ENCODE measurements at places on chromosomes 7 and 10. TPM values are rescaled to one million over a fixed set of nuclear protein-coding genes. Genes with fewer than 3 reads are reported as not detected.

The PHKG1 gene
- total RNA-seq, result 52.4 TPM

DNA sequence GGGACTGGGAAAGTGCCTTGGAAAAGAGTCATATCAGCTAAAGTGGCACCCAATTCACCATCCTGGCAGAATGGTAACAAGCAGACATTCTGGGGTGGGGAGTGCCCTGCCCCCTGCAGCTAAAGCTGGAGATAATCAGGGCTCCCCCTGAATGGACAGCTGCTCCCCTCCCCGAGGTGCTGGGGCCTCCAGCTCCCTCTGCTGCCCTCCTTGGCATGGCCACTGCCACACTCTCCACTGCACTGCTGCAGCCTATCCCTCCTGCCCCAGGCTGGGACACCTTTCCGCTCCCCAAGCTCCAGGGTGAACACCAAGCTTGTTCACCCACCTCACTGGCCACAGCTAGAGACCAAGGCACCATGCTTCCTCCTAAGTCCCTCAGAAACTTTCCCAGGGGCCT, 9.8 kb upstream of the PARD3 start:
- no peak for DNase-seq

GRCh38 chr7:93374345-93374940, 142.3 kb downstream of the VPS50 start:
- peak; percentile 13 for DNase-seq

The MKLN1 gene
- total RNA-seq, result 36.5 TPM

GRCh38 chr10:17094844-17095243, 34.8 kb downstream of the CUBN start:
- no peak for DNase-seq

- DNase-seq, result no peak
These were observed 167.0 kb upstream of the CDK1 start for GRCh38 chr10:60611291-60611747.

The MKI67 gene
- total RNA-seq, result 14.4 TPM

DNA sequence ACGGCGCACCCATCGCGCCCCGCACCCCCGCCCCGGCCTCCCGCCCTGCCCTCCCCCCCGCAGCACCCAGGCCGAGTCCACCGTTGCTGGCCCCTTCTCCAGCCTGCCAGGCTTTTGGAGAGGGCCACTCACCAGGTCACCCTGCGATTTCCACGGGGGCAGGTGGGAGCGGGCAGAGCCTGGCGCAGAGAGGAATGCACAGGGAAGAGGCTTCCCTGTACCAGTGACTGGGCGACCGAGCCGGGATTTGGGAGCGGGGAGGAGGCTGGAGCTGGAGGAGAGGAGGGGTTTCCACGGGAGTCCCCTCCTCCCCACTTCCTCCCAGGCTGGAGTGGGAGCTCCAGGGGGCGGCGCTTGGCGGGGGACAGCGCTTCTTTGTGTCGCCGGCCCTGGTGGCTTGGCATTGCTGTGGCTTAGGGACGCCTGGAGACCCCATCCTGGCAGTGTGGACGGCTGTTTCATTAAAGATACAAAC, 19.3 kb downstream of the TCAF1 start:
- DNase-seq, result peak; percentile 96

The ZYX gene
- total RNA-seq, result 41.4 TPM

The CHN2 gene
- total RNA-seq, result 10.2 TPM

The MRPS17 gene
- 16.0 TPM for total RNA-seq

DNA sequence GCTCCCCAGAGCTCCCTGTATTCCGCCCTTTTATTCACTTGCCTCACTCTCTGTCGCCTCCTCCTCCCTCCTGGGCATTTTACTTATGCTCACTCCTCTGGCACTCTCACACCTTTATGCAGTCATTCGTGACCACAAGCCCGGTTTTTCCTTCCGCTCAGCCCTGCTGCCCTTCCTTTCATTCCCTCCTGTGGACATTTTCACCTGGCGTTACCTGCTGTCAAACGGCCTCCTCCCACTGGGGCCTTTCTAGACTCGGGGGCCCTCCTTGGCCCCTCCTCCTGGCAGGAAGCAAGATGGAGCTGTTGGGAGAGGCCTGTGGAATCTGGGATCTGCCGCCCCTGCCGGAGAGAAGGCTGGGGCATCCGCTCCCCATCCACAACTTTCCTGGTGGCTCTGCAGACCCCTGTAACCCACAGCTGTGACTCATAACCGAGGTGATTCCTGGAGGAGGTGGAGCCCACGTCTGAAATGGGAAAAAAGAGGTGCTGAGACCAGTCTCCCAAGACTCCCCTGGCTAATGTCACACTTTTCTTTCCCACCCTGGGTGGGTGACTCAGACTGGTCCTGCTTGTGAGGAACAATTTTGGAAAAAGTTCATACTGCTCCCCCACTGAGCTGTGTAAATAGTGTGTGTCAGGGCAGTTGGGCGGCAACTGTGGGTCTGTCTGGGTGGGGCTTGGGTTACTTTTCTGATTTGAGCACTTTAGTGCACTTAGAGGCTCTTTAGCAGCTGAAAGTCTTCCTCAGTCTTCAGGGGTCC, 1.2 kb downstream of the VCL start:
- peak; percentile 88 for DNase-seq

DNA sequence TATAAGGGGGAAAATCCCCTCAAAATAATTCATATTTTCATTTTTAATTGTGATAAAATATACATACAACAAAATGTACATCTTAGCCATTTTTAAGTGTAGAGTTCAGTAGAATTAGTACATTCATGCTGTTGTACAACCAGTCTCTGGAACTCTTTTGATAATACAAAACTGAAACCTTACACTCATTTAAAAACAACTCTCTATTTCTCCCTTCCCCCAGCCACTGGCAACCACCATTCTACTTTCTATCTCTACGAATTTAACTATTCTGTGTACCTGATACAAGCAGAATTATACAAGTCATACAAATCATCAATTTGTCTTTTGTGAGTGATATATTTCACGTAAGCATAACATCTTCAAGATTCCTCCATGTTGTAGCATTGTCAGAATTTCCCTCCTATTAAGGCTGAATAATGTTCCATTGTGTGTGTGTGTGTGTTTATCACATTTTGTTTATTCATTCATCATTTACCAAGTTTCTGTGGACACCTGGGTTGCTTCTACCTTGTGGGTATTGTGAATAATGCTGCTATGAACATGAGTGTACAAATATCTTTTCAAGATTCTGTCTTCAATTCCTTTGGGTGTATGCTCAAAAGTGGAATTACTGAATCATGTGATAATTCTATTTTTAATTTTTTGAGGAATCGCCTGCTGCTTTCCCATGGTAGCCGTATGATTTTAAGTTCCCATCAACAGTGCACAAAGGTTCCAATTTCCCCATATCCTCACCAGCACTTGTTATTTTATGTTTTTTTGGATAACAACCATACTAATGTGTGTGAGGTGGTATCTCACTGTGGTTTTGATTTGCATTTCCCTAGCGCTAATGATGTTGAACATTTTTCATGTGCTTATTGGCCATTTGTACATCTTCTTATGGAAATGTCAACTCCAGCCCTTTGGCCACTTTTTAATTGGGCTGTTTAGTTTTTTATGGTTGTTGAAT, 4.7 kb upstream of the EBLN1 start:
- no peak for DNase-seq

DNA sequence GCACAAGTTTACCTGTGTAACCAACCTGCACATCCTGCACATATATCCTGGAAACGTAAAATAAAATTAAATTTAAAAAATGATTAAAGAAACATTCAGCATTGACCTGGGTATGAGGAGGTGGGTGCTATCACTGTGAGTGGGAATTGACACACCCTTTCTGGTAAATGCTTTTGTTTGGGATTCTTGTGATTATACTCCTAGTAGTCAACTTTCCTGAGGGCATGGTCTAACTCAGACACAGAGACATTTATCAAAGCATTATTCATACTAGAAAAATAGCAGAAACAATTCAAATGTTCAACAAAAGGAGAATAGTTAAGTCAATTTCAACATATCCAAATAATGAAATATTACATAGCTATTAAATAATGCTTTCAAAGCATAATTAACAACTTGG, 44.2 kb downstream of the CNNM2 start:
- no peak for DNase-seq

The FEZF1 gene
- total RNA-seq, result not detected

DNA sequence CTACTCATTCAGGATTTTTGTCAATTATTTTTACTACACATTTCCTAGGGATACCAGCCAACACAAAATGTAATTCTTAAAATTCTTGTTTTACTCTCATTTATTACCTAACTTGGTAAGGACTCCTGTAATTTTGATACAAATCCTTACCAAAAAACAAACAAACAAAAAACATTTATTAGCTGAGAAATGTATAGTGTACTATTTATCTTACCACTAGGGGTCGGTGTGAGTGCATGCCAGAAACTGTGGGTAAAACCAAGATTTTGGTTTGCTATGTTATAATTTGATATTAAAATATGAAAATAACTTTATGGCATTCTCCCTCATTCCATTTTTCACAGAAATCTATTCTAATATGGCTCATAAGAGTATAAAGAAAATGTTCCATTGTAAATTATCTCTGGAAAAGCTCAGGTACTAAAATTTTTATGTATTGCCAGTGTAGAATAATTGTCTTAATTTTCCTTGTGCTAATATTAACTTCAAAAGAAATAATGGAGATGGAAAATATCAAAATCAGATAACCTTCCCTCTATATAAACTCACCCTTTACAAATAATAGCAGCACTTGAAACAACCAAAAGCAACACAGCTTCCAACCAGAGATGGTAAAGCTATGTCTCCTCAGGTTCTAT, 290.8 kb upstream of the PCDH15 start:
- DNase-seq, result peak; percentile 14

- no peak for DNase-seq
These were observed 26.2 kb upstream of the LIMK1 start for GRCh38 chr7:74057216-74057925.

The DNAH11 gene
- total RNA-seq, result 0.13 TPM

GRCh38 chr7:132558815-132559214, 17.5 kb downstream of the PLXNA4 start:
- no peak for DNase-seq

- no peak for DNase-seq
These were observed 50.3 kb downstream of the SRRM3 start for GRCh38 chr7:76252021-76252420.

The TUBAL3 gene
- 0.09 TPM for total RNA-seq

The MYL10 gene
- total RNA-seq, result 14.8 TPM

GRCh38 chr10:79127151-79127961, 58.6 kb downstream of the ZMIZ1 start:
- no peak for DNase-seq

GRCh38 chr10:92291616-92291865, 574 bp downstream of the MARCHF5 start:
- DNase-seq, result no peak

DNA sequence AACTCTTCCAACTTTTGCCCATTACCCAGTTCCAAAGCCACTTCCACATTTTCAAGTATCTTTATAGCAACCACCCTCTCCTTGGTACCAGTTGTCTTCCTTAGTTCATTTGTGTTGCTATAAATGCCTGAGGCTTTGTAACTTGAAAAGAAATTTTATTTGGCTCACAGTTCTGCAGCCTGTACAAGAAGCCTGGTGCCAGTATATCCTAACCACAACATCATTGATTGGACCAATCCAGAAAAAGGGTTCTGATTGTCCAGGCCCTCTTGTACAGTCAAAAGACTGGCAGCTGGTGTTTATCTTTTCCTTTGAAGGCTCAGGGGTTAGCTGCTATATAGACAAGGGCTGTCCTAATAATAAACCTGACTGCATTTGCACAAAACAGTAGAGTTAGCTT, 21.1 kb upstream of the ABCC2 start:
- DNase-seq, result no peak

The COPG2 gene
- 32.7 TPM for total RNA-seq

The PDK4 gene
- total RNA-seq, result 13.6 TPM

- no peak for DNase-seq
These were observed 142.8 kb downstream of the CXCL12 start for GRCh38 chr10:44242091-44242490.

GRCh38 chr10:50360077-50360850, 108.9 kb upstream of the ASAH2 start:
- peak; percentile 92 for DNase-seq

The UNCX gene
- not detected for total RNA-seq
